ENCODE measurements at places on chromosomes 11 and 22. TPM values are rescaled to one million over a fixed set of nuclear protein-coding genes. Genes with fewer than 3 reads are reported as not detected.
A peak's percentile ranks its signal among the peaks of the same experiment; 100 is the strongest.

Gene PKDREJ
- total RNA-seq = not detected

Gene GVQW3
- 2.9 TPM for total RNA-seq

Gene NPAS4
- not detected for total RNA-seq

Gene SIDT2
- total RNA-seq = 11.5 TPM

Gene HSCB
- 20.2 TPM for total RNA-seq

Gene CSF2RB
- not detected for total RNA-seq

Gene DKK3
- total RNA-seq = 0.09 TPM

- DNase-seq = no peak
Observed at GRCh38 chr22:49042066-49042465, 785.6 kb downstream of the BRD1 start.

GRCh38 chr22:44383652-44384562, 71.2 kb upstream of the SHISAL1 start:
- DNase-seq = no peak

DNA sequence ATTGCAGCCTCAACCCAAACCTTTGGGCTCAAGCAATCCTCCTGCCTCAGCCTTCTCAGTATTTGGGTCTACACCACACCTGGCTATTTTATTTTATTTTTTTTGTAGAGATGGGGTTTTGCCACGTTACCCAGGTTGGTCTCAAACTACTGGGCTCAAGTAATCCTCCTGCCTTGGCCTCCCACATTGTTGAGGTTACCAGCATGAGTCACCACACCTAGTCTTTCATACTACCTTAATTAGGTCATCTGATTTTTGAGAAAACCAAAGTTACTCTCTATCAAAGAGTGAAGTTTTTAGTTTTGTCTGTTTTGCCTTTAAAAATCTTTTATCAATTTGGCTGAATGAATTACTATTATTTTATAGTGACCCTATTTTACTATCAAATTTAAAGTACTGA, 335.6 kb upstream of the LRRC4C start:
- DNase-seq = no peak

DNA sequence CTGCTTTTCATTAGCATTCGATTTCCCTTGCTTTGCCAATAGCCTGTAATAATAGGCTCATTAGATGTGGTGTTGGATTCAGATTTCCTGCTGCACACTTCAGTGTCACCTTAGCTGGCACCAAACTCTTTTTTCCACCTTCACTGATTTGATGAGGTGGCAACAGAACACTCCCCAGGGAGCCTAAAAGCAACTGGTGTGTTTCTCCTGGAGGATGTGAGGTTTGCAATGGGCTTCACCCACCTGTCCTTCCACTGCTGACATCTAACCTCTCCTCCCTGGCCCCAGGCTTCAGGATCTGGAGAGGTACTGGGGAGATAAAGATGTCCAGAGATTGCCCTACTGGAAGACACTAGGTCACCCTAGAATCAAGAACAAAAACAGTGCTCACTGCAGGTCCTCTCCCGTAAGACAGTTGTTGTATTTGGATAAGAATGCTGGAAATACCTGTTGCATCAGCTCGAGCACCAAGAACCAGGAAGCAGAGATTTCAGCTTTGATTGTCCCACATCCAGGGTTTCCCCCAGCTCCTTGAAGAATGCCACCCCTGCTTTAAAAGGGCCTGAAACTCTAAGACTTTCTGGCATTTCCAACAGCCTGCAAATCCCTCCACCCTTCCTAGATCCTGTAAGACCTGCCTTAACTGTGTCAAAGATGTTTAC, 96.9 kb downstream of the SLC1A2 start:
- no peak for DNase-seq

- DNase-seq = peak; percentile 93
Observed at GRCh38 chr11:71240865-71241691, 11.3 kb downstream of the SHANK2 start.

GRCh38 chr11:33875621-33876294, 16.1 kb downstream of the LMO2 start:
- DNase-seq = no peak

GRCh38 chr11:128323381-128323780, 264.0 kb downstream of the ETS1 start:
- no peak for DNase-seq

GRCh38 chr11:87263979-87264378, 226.2 kb downstream of the TMEM135 start:
- no peak for DNase-seq

- DNase-seq = no peak
Observed at GRCh38 chr11:91164452-91164822, 941.6 kb upstream of the CHORDC1 start.

DNA sequence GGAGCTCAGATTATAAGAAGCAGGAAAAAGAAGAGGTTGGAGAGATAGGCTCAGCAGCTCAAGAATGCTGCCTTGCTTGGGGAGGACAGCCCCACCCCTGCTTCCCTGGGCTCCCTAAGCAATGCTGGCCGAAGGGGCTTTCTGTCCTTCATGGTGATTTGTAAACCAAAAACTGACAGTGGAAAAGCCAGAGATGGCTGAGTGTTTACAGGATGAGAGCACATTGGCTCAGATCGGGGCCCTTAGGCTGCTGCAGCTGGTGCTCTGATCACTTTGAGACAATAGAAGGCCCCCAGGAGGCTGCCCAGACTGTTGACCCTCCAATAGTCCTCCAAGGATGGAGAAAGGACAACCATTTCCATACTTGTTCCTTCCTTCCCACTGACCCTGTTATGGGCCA, 28.8 kb upstream of the AMOTL1 start:
- DNase-seq = no peak

DNA sequence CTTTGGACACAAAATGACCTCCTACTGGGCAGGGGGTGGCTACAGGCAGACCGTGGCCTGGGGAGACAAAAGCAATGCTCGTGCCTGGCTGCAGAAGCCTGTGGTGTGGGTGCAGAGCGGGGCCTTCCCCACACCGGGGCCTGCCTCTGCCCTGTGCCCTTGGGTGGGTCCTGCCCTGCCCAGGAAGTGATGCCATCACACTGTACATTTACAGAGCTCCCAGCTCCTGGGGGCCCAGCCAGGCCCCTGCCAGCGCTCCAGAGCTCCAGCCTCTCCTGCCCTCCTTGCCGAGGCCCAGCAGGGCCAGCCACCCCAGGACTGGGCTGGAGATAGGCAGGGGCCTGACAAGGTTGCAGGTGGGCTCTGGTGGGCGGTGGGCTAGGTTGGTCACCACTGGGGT, 40.1 kb downstream of the MUC5B start:
- DNase-seq = peak; percentile 5

DNA sequence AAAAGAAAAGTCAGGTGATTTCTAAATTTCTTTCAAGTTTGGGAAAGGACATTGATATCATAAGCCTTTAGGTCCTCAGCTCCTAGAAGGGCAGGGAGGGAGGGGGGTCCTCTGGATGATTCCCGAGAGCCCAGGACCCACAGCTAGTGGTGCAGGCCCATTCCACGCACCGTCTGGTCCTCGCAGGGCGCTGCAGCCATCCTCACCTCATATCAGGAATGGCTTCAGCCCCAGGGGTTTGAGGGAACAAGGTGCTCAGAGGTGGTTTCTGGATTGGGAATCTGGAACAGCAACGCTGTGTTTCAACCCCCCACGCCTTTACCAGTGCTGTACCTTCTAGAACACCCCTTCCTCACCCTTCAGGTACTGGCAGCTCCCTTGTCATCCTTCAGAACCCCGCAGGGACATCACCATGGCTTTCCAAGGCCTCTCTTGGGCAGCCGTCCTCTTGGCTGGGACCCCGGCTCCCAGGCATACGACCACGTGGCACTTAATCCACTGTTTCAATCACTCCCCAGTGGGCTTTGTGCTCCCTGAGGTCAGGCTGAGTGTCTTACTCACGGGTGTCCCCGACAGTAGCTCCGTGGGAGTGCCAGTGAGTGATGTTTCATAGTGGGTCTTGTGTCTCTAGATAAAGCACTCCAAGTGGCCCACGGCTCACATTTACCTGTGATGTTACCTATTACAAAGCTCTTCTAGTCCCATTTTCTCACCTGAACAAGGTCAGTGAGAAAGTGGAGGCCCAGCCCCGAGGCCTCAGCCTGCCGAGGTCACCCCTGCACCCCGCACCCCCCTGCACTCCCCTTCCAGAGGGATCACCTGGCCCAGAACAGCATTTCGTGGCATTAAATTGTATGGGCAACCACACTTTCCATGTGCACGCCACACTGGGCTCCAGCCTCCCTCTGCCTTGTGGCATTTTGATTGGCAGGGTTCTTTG, 93.9 kb downstream of the MORC2 start:
- no peak for DNase-seq

DNA sequence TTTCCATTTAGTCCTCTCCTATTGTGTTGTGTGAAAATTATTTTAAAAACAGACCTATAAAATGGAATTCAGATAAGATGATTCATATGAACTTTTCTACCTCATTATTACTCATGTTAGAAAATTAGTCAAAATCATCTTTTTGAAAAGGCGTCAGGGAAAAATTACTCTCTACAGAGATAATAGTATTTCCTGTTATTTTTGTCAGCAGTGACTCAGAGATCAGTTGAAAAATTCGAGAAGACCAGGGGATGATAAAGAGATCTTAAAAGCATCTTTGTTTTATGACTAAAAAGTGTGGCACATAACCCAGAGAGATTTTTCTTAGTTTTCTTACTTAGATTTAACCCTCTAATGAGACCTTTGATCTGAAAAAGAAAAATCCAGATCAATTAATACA, 157.9 kb upstream of the CARD18 start:
- DNase-seq = no peak

DNA sequence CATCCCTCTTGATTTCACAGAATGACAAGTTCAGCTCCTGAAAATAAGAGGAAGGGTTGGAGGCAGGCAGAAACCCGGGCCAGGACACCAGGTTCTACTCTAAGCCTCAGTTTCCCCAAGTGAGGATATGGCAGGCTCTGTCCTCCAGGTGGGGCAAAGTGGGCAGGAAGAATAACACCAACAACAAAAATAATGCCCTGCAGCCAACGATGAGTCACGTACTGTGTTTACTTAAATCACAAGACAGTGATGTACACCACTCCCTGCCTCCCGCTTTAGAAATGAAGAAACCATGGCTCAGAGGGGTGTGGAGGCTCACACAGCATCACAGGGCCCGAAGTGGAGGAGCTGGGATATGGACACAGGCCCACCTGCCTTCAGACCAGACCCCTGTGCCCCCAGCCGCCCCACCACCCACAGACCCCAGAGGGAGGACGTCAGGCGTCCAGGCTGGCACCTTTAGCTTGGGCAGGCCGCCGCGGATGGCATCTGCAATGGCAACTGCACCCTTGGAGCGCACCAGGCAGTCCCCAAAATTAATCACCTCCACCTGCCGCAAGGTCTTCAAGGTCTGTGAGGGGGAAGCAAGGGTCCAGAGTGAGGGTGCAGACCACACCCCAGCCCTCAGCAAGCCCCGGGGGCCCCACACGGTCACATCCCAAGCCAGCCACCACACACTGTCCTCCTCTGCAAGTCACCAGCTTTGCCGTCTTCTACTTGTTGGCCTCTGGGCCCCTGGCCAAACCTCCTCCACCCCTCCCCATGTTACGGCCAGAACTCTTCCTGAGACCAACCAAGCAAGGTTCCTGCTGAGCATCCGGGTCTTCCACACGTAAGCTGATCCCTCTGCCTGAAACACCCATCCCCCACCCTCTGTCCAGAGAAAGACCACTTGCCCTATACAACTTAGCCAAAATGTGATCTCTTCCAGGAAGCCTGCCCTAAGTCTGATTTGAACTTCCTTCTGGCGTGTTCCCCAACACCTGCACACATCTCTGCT, 15.8 kb upstream of the CHADL start:
- DNase-seq = no peak

- DNase-seq = peak; percentile 12
Observed at GRCh38 chr11:14499178-14499559, 442 bp downstream of the COPB1 start.

- DNase-seq = no peak
Observed at GRCh38 chr11:32821517-32821916, 8.2 kb upstream of the PRRG4 start.
